Bone marrow (tissue), 2 donors: ENCODE measurements at places on chromosomes 13 and 19.
A peak's percentile ranks its signal among the peaks of the same experiment; 100 is the strongest.

DNA sequence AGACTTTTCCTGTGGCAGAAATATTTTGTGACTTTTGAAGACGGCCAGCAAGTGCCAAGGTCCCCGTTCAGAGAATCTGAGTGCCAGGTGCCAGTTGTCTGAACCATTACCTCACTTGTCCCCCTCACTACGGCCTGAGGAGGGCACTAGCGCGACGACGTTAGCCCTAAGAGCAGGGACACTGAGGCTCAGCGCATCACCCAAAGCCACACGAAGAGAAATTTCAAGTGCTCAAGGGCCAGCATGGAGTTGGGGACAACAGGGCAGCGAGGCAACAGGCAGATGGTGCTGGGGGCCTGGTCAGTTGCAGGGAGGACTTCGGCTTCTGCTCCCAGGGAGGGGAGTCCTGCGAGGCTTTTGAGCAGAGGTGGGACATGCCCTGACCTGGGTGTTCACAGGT, 9.5 kb upstream of the TYK2 start:
- no peak for DNase-seq

DNA sequence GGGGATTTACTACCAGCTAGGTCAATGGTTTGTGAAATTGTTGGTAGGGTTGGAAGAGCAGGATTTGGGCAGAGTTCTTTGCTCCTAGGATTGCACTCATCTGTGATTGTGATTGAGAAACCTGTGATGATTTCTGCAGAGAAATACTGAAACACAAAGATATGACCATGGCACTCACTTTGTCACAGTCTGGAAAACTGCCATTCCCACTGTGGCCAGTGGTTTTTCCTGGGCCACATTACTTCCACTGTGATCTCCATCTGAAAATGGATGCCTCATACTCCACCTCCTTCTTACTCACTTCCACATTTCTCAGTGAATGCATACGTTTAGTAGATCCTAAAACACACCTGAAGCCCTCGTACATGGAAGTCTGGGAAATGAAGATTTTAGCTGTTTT, 593.2 kb downstream of the LMO7 start:
- no peak for DNase-seq

GRCh38 chr13:75760131-75761021, 124.2 kb downstream of the LMO7 start:
- no peak for DNase-seq

DNA sequence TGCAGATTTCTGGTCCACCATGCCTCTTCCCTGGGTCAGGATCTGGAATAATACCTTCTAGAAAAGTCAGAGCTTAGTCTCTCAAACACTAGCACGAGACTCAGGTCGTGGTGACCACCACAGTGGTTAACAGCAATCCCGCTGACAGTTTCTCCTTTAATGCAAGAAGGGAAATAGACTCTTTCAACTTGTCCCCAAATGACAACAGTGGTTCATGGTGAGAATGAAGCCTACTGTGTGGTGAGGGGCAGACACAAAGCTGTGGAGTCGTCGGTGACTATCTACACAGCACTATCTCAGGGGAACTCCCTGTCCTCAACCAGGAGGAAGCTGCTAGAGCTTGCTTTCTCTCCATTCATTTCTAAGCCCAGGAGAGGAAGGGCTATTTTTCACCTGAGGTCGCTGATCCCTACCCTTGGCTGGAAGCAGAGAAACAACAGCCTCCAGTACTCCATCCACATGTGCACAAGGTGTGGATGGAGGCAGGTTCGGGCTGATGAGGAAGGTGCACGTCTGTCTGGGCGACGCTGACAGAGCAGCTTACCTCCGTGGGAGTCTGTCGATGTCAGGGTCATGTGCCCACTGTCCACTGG, 72.4 kb downstream of the STK24 start:
- no peak for DNase-seq

DNA sequence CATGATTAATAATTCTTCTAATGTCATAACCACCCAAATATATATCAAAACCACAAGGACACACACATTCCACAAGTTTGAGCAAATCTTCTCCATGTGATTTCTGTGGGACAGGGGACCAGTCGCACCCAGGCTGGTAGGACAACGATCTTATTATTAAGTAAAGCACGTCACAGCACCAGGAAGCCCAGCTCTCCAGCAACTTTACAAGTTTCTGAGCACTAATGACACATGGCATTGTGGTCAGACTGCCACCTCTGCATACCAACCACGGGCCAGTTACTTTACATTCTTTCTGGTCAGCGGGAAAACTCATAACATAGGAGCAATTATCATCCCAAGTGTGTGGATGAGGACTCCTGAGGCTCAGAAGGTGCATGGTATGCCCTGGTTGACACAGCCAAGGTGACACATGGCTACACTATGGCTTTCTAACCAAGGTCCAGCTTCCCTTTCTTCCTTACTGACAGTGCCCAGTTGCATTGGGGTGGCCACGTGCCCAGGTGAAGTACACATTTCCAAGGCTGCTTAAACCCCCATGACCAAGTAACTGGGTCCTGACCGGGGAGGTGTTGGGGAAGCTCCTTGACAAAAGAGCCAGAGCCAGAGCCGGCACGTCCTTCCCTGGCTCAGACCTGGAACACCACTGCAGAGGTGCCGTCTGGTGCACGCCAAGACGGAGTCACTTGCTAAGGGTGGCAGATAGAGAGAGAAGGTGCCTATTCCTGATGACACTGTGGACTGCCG, 27.4 kb downstream of the LATS2 start:
- no peak for DNase-seq

DNA sequence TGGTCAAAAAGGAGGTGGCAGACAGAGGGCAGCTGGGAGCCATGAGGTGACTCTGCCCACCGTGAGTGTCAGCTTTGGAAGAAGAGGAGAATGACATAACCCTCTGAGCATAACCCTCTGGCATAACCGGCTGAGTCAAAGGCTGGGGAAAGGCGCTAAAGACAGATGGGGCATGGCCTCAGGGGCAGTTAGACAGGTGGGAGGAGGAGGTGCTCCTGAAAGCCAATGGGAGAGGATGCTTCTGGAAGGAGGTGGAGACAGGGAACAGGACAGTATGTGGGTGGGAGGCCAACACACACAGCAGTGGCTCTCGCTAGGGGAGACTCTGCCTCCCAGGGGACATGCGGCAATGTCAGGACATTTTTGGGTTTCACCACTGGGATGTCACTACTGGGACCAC, 17.1 kb downstream of the ELAVL1 start:
- no peak for DNase-seq

GRCh38 chr13:110628952-110629701, 13.8 kb downstream of the NAXD start:
- no peak for DNase-seq

DNA sequence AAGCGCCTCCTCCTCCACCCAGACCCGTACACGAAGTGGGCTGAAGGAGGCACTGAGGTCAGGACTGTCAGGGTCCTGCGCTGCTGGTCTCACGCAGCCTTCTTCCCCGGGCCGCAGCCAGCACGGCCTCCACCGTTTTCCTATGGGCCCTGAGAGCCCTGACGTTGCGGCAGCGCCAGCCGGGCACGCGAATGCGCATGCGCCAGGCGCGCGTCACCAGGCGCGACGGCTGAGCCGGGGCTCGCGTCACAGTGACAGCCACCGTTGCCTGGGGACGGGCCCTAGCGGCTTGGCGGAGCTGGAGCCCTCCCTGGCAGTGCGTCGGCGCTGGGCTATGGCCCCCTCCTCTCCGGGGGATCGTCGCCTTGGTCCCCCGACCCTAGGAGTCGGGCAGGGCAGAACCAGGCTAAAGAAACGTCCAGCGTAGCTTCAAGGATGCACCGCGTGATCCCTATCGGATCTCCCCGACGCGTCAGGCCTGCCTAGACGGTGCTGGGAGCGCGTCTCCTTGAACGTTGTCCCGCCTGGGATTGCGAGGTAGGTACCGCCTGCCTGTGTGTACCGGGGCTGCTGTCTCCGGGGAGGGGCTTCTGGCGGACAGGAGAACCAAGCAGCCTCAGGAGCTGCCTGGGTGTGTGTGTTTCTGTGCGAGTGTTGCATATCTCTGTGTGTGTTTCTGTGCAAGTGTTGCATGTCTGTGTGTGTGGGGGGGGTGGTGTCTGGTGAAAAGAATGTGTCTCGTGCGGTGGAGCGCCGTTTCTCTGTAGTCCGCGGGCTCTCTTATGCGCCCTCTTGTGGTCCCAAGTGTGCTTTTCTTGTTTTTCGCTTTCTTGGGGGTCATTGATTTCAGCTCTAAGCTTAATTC, 43.2 kb downstream of the ZNF571 start:
- no peak for DNase-seq

DNA sequence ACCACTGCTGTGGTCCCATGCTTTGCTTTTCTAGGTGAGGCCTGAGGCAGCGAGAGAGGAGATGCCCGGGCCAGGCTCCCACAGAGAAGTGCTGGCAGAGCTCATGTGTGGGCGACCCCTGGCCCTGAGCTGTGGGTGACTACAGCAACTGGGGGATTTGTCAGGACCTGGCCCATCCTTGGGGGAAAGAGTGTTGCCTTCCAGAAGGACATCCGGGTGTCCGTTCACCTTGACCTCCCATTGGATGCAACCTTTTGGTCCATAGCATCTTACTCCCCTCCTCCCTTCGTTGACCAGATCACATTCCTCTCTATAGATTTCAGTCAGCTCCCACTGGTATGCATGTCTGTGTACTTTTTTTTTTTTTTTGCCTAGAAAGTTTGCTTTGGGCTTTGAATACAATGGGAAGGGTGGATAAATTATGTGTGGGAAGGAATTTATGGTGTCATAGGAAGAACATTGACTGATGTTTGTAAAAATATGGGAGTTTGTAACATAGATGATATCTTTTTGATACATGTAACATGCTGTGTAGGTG, 84.2 kb upstream of the RNF113B start:
- DNase-seq = no peak

GRCh38 chr19:20287070-20287469, 120.1 kb downstream of the ZNF486 start:
- no peak for DNase-seq

DNA sequence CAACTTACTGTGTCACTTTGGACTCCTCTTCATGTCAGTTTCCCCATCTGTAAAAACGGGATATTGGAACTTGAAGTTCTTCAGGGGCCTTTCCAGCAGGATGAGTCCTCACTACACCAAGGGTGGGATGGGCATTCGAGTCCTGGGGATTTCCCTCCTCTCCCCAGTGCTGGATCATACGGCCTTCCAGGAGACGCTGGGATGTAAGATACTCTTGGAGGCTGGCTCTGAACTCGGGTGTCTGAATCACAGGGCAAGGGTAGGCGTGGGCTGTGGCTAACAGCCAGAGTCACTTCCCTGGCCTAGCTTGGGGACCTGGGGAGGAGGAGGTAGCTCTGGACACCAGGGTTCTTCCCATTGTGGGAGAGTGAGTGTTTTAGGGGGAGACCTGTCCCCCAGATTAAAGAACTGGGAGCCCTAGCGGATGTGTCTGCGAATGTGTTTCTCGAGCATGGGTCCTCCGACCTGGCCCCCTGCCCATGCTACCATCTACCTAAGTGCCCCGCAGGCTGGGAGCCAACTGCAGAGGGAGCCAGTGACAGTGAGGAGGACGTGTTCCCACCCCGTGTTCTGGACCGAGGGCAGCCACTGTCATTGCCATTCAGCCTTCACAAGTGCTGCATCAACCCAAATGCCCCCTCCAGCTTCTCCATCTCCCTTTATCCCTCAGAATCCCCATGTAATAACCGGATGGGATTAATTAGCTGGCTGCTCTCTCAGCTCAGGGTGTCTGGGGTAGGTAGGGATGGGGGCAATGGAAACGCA, 2.4 kb upstream of the CYTH2 start:
- no peak for DNase-seq

DNA sequence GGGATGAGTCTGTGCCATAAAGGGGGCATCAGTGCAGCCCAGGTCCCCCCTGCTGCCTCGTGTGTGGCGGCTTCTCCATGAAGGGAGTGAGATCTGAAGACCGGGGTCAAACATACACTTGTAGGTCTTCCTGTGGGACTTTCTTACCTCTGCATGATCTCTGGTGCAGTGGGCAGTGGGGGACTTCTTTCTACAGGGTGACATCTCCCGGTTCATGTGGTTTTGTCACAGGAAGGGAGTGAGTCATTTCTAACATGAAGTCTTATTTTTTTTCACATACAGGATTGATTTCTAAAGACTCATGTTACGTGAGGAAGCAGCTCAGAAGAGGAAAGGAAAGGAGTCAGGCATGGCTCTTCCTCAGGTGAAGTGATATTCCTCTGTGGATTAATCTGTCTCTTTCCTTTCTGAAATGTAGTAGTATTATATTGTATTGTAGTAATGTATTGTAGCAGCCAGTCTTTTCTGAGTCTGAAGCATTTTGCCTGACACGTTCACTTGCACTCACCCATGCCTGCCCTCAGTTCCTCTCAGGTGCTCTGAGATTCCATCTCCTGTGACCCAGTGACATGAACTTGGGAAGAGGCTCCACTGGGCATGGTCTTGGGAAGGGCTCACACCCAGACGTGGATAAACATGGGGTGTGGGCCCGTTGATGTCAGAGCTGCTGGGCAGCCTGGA, 15.7 kb downstream of the ZNF808 start:
- DNase-seq = no peak

- DNase-seq = no peak
Observed at GRCh38 chr13:90535421-90535820, 812.1 kb upstream of the MIR17HG start.

DNA sequence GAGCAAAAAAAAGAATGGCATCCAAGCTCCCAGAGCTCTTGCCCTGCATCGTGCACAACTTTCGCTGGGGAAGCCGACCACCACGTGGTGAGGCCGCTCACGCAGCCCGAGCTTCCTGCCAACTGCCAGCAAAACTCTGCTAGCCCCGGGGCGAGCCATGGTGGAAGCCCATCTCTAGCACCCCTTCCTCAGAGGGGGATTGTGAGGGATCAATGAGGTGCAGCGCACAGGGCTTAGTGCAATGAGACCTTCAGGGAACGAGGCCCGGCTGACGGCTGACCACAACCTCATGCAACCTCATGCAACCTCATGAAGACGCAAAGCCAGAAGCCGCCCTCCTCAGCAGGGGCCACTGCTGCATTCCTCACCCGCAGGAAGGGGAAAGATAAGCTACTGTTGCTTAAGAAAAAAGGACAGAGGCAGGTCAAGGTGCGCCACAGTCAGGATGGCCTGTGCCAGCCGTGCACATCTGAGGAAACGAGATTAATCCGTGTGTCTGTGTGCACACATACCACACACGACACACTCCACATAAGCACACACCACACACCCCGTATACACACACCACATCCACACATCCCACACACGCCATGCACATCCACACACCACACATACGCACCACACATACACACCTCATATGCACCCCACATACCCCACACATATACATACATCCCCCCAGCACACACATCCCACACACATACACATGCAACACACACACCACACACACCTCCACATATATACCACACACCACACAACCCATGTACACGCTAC, 9.6 kb downstream of the HSPBP1 start:
- DNase-seq = no peak

GRCh38 chr19:41548954-41549688, 26.8 kb upstream of the CEACAM21 start:
- peak; percentile 99 for DNase-seq
